ENCODE measurements at places on chromosomes 2 and 18.

DNA sequence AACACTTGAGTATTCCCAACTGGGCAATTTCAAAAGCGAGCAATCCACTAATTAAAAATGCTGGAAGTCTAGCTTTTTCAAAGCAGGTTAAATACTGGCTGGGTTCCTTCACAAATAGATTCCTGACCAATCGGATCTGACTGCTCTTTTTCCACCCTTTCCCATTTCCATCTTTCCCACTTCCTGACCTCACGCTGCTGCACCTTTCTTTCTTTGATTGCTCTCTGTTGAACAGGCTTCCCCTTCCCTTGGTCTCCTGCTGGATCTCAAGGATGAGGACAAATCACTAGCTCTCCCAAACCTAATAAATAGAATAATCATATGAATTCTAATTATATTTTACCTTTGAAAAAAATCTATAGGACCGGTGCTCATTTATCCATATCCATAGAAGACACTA is 121.2 kb downstream of the TCF4 start:
- DNase-seq, result no peak

- no peak for DNase-seq
Measured at GRCh38 chr18:7830468-7830867, 263.4 kb downstream of the PTPRM start.

GRCh38 chr18:61643884-61644647 is 248.7 kb downstream of the RNF152 start:
- no peak for DNase-seq

GRCh38 chr2:7024261-7024660 is 107.0 kb downstream of the RNF144A start:
- no peak for DNase-seq

DNA sequence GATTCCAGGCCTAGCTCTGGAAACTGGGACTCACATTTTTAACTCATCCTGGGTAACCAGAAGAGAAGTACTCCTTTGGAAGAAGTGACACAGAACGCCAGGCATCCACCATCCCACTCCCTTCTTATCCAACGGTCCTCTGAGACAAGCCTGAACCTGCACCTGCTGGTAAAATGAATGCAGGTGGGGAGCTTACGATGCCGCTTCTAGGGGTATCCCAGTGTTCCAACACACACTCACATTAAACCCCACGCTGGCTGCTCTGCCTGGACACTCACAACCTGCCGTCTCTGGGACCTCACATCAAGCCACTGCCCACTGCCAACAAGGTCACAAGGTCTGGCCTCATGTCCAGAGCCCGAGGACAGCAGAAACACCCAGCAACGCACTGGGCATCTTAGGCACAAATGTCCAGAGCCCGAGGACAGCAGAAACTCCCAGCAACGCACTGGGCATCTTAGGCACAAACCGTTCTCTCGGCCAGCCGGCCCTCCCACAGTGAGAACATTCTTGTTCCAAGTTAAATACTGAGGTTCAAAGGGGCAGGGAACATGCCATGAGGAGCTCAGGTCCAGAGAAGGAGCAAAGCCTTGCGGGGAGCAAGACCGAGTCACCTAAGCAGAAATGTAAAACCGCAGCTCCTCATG is 9.9 kb downstream of the SLC66A2 start:
- no peak for DNase-seq

DNA sequence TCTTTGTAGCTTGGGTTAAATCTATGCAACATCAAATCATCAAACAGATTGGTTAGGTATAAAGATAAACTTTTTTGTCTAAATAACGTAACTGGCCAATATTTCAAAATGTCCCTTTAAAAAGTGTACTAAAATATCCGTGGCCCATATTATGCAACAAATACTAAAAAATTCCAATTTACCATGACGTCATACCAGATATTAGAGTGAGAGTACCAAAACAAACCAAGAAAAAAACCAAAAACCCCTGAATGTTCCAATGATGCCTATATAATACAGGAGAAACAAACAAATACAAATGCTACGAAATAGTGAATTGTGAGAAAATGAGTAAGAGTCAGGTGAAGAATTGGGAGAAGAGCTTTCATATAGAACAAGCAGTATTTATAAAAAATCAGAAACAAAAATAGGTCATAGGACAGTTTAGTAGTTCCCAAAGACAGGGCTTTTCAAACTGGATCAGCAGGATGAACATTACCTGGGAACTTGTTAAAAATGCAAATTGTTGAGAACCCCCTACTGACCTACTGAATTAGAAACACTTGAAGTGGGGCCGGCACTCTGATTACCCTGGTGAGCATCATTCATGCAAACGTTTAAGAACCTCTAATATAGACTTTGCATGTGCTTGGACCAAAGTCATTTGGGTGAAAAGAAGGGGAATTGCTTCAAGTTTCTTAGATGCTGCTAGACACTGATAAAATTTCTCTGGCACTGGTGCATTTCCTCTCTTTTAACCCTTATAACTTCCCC is 753.7 kb downstream of the DSC3 start:
- DNase-seq, result no peak

GRCh38 chr2:219125886-219126270 is 34.7 kb downstream of the NHEJ1 start:
- no peak for DNase-seq

DNA sequence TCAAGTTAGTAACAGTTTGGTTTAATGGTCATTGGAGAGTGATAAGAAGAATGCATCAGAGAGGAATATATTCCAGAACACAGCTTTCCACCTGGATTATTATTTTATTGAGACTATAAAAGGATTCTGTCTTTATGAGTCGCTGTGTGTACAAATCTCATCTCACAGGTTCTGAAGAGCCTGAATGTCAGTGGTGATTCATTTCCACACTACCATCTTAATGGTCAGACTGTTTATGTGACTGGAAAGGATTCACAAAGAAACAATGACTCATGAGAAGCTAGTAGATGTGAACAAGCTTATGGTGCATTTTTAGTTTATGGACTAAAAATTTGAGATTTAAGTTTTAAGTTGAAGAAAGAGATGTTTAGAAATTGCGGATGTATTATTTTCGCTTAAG is 685.4 kb upstream of the NRXN1 start:
- no peak for DNase-seq

DNA sequence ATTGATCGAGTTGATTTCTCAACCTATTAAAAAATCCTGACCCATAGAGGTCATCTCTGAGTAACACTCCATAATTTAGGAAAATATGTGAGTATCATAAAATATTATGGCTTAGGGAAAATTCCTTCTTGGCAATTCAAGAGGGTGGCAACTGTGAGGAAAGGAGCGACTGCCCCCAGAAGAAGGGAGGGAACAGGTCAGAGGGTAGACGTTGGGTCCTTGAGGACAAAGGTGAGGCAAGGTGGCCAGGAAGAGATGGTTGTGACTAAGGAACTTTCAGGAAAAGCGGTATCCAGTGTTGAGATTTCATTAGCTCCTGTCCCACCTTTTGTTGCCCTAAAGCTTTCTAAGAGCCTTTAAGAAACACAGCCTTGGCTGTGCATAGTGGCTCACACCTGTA is 10.5 kb upstream of the AGAP1 start:
- no peak for DNase-seq

GRCh38 chr2:217790681-217791392 is 212.0 kb downstream of the TNS1 start:
- no peak for DNase-seq

DNA sequence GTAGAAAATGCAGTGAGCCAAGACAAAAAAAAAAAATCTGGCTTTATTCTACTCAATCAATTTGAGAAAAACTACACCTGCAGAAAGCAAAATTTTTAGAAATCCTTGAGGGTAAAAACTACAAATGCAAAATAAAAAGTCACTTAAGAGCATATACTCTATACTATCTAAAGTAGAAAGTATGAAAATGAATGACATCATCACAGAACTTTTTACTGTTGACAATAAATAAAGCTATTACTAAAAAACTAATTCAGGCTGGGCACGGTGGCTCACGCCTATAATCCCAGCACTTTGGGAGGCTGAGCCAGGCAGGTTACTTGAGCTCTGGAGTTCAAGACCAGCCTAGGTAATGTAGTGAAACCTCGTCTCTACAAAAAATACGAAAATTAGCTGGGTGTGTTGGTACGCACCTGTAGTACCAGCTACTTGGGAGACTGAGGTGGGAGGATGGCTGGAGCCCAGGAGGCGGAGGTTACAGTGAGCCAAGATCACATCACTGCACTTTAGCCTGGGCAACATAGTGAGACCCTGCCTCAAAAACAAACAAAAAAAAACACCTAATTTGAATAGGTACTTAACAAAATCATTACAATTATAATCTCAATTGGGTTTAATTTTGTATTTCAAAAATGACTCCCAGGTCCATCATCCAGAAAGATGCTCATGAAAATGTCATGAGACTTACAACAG is 7.6 kb downstream of the NFU1 start:
- DNase-seq, result no peak

Measured in central memory CD4-positive, alpha-beta T cell (primary cell).